ENCODE measurements at places on chromosomes 16 and 17. TPM values are rescaled to one million over a fixed set of nuclear protein-coding genes. Genes with fewer than 3 reads are reported as not detected.

GRCh38 chr17:983921-984320, 4.3 kb upstream of the NXN start:
- no peak for DNase-seq

The FAAP100 gene
- total RNA-seq, result 23.5 TPM

- DNase-seq, result no peak
Observed at GRCh38 chr16:24178496-24178895, 77.6 kb upstream of the CACNG3 start.

DNA sequence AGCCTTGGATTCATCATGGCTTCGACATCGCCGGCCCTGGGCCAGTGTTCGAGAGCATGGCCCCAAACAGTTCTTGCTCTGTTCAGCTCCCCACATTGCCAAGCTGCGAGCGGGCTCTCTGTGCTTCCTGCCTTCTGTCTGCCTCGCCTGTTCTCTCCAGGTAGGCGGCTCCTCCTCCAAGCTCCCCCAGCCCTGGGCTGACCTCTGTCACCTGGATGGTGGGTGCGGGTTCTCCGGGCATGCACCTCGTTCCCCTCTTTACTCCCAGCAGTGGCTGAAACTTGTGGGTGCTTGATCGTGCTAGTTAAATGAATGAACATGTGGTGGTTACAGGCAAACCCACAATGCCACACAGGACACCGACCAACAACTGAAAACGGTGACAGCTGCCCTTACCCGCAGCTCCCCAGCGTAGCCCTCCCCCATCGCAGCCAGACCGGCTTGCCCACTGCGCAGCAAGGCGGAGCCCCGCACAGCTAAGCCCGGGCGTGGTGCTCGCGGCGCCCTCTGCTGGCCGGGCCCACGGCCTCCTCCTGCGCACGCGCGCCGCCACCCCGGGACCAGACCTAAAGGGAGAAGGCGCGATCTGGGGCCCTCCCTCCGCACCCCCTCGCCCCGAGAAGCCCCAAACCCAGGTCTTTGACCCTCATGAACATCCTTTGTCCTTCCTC, 23.0 kb upstream of the EIF1 start:
- DNase-seq, result peak; percentile 93

The DNAH17 gene
- 0.08 TPM for total RNA-seq

GRCh38 chr16:1530349-1530882, 3.0 kb upstream of the TMEM204 start:
- no peak for DNase-seq

- DNase-seq, result no peak
Observed at GRCh38 chr17:56779322-56779721, 54.4 kb downstream of the C17orf67 start.

DNA sequence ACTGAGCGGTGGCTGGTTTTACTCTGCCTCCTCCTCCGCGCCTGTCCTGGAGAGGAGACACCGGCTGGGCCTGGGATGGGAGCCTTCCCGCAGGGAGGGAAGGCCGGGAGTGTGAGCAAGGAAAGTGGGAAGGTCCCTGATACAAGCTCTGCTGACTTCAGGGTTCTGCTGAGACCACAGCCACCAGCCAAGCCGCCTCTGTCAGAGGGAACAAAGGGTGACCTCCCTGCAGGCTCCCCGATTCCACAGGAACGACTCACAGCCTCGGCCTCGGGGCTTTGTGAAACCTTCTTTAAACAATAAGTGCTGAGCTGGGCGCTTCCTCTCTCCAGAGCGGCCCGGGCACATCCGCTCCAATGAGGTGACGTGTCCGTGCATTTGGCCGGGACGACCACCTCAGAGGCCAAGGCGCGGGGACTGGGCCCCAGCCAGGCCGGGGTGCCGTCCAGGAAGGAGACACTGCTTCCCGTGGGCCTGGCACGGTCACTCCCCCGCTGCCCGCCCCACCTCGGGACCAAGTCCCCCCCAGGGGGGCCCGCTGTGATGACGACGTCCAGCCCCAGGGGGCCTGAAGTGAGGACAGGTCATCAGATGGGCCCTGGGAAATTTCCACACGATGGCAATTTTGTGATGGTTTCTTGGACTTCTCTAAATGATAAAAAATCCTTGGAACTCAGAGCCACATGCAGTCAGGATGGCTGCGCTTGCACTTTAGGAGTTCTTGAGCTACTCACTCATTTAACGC, 11.8 kb upstream of the CIBAR2 start:
- DNase-seq, result no peak

DNA sequence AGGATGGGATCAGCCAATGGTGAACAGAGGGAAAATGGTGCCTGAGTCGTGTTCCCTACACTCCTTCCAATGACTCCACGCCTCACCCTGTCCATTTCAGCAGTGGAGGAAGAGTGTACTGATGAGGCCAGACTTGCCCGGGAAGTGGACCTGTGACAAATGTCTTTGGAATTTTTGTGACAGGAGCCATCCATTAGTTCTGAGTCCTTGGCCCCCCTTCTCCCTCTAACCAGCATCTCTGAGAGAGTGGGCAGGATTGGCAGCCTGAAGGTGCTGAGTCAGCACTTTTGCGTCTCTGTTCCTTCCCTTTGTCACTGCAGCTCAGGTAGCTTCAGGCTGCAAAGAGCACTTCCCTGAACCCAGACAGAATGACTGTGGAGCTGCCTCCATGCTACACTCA, 30.8 kb downstream of the BEAN1 start:
- DNase-seq, result no peak

- no peak for DNase-seq
Observed at GRCh38 chr16:24101431-24101830, 154.7 kb upstream of the CACNG3 start.

DNA sequence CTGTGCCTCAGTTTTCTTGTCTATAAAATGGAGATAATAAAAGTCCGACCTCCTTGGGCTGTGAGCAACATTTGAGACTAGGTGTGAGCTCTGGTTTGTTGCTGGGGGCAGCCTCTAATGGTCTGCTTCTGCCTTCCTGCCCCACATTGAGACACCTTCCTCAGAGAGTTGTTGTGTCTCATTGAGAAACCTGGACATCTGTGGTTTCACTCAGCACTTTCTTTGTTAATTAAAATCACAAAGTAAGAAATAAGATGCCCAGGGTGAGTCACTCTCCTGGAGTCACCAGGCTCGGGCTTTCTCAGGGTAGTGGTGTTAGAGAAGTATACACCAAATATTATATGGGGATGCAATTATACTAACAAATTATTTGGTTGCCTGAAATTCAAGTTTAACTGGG, 389.2 kb upstream of the SALL1 start:
- DNase-seq, result no peak

Data from CD8-positive, alpha-beta T cell (primary cell).